SHP77 (cell line): ENCODE measurements at places on chromosomes 1 and 21.

DNA sequence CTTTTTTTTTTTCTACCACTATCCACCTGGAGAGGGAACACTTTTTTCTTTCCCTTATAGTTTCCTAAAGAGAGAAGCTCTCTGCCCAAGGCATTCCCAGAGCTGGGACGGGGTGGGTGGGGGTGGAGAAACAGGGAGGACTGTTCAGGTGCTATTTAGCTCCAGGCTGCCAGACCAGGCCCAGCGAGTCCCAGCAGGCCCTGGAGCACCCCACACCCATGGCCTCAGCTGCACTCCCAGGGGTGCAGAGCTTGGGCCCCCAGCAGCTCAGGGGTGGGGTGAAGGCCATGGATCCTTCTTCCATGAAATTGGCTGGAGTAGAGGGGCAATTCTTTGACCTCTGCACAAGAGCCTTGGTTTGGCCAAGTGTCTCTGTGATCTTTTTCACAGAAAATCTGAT lies 4.1 kb downstream of the ETV3L start:
- DNase-seq: no peak

DNA sequence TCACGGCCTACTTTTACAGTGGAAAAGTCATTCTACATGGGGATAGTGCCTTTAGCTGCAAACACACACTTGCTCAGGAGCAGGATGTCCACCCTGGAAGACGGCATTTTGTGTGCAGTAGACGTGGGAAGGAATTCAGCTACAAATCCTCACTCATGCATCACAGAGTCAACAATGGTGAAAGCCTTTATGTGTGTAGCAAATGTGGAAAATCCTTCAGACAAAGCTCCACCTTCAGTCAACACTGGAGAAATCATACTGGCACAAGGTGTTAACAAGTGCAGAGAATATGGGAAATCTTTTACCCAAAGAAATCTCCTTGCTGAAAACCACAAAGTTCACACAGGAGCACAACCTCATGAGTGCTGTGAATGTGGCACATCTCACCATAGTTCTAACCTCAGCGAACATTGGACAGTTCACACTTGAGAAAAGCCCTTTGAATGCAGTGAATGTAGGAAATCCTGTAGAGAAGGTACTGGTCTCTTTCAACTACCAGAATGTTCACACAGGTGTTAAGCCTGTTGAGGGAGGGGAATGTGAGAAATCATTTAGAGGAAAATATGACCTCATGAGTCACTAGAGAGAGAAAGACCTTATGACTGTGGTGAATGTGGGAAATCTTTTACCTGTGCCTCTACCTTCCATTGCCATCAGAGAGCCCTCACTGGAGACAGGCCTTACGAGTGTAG lies 101.8 kb downstream of the PTGS2 start:
- DNase-seq: no peak

DNA sequence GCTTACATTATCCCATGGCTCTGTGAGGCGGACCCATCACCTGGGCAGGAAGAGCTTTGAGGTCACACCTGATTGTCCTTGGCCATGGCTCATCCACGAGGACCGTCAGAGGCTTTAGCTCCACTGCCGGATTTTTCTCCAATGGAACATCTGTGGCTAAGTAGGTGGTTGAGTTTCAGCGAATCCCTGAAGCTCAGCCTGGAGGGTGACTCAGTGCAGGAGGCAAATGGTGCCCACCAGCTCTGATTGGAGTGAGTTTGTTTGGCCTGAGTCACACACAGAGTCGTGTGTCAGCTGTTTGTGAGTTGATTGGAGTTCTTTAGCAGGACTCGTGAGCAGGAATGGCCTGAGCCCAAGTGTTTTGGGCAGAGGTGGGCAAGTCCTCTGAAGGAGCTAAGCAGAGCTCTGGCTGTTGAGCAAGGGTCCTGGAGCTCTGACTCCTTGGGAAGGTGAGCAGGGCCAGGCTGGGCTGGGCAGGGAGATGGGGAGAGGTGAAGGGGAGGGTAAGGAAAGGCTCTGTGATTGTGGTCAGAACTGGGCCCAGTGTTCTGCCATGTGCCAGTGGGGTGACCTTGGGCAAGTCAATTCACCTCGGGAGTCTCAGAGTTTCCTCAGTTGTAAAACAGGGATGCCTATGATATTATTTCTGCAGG lies 2.0 kb downstream of the SLC6A17 start:
- no peak for DNase-seq

GRCh38 chr1:23288201-23288600 lies 55.9 kb downstream of the HNRNPR start:
- no peak for DNase-seq

GRCh38 chr1:21592086-21592865 lies 76.9 kb downstream of the RAP1GAP start:
- no peak for DNase-seq

DNA sequence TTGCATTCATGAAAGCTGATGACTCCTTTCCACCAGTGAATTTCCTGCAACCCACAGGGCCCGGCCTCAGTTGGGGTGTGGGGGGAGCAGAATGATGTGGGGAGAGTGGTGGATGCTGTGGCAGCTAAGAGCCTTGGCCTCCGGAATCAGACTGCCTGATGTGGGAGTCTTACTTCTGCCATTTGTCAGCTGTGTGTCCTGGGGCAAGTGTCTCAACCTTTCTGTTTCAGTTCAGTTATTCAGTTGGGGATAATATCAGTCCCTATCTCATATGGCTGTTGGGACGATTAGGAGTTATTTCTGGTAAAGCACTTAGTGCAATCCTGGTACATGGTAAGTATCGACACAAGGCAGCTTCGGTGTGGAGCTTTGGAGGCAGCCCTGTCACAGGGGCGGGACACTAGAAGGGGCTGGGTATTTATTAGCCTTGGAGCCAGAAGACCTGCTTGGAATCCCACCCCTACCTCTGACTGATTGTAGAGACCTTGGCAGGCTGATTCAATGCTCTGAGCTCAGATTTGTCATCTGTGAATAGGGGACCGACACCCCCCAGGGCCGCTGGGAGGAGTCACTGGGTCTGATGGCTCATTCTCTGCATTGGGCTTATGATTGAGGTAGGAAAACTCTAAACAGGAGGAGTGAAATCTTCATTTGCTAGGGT lies 19.6 kb downstream of the ARHGEF10L start:
- DNase-seq: no peak

GRCh38 chr1:16956775-16957174 lies 23.6 kb downstream of the MFAP2 start:
- DNase-seq: no peak

GRCh38 chr1:30810416-30811080 lies 53.0 kb upstream of the LAPTM5 start:
- DNase-seq: no peak

DNA sequence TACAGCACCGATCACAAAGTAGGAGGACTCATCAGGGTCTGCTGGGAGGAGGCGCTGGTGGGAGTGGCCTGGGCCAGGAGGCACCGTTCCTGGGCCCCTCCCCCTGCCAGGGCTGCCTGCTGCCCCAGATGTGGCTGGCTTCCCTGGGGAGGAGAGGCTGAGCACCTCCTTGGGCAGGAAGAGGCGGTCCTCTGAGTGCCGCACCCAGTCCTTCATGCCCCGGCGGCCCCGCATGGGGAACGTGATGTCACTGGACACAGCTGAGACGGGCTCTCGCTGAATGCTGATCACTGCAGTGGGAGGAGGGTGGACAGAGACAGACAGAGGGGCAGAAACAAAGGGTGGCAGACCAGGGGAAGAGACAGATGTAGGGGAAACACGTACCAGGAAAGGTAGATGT lies 24.8 kb downstream of the ADGRB2 start:
- no peak for DNase-seq

GRCh38 chr1:52531249-52531872 lies 21.5 kb downstream of the TUT4 start:
- no peak for DNase-seq

- no peak for DNase-seq
Observed at GRCh38 chr1:176222196-176222595, 15.1 kb upstream of the COP1 start.

GRCh38 chr1:203408486-203409481 lies 57.9 kb upstream of the FMOD start:
- no peak for DNase-seq

- no peak for DNase-seq
Observed at GRCh38 chr1:154407198-154408091, 2.3 kb downstream of the IL6R start.

DNA sequence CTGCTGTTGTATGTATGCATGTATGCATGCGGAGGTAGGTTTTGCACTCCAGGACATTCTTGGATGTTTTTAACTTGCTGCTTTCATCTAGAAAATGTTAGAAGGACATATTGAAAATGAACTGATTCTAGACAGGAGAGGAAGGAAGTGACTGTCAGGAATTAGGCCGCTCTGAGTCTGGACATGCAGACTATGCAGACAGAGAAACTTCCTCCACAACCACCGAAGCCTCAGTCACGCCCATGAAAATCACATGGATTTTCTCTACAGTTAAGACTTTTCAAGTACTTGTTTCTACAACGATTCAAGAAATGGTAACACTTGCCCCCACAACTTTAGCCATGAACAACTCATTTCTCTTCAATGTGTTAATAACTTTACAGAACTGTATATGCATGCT lies 211.1 kb downstream of the SMYD3 start:
- no peak for DNase-seq

GRCh38 chr1:40817791-40818263 lies 34.2 kb downstream of the KCNQ4 start:
- DNase-seq: no peak

DNA sequence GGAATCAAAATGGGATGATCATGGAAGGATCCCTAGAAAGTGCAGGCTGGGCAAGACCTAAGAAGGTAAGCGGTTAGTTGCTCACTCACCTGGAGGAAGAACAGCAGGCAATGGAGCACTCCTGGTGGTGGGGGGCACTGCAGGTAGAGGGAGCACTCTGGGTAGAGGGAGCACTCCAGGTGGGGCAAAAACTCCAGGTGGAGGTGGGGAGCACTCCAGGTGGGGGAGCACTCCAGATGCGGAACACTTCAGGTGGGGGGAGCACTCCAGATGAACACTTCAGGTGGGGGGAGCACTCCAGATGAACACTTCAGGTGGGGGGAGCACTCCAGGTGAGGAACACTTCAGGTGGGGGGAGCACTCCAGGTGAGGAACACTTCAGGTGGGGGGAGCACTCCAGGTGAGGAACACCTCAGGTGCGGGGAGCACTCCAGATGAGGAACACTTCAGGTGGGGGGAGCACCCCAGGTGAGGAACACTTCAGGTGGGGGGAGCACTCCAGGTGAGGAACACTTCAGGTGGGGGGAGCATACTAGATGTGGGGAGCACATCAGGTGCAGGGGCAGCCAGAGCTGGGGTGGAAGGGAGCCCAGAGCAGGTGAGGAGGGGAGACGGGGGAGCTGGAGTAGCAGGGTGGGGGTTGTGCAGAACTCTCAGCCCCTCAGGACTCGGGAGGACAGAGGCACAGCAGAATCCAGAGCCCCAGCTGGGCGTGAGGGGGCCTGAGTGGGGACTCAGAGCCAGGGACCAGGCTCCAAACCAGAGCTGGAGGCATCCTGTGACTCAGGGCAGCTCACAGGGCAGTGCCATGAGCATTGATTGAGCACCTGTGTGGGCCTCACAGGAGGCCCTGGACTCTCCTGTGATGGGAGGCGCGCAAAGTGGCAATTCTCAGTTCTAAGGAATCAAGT lies 37.7 kb upstream of the COL6A1 start:
- DNase-seq: no peak

DNA sequence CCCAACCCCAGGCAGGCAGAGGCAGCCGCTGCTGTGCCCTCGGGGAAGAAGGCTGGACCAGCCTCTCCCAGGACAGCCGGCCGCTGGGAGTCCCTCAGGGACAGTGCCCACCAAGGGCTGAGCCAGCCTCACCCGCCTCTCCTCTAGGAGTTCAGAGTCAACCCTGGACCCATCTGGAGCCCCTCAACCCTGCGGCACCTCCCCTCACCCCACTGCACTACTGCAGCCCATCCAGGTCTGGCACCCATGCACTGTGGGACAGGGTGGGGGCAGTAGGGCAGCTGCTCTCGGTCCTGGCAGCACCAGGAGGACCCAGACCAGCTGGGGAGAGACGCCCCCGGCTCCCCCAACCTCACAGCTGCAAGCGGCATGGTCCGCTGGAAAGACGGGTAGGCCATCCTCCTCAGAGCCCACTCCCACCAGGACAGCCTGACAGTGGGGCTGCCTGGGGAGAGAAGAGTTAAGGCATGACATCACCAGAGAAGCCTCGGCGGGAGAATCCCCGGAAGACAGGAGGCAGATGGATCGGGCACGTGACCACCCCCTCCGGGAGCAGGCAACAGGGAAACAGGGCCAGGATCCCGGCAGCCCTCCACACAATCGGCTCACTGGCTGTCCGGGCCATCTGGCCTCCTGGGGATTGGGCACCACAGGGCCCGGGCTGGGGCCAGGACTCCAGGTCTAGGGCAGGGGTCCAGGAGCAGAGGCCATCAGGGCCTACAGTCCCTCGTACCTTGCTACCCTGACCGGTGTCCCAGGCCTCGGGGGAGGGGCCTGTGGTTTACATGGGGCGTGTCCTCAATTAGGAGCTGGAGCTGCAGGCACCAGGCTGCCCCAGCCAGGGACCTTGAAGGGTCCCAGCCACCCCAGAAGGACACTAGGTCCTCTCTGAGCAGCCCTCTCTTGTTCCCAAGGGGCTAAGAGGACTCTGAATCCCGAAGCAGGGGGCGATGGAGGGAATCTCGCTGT lies 3.1 kb downstream of the ACAP3 start:
- DNase-seq: peak; percentile 84

DNA sequence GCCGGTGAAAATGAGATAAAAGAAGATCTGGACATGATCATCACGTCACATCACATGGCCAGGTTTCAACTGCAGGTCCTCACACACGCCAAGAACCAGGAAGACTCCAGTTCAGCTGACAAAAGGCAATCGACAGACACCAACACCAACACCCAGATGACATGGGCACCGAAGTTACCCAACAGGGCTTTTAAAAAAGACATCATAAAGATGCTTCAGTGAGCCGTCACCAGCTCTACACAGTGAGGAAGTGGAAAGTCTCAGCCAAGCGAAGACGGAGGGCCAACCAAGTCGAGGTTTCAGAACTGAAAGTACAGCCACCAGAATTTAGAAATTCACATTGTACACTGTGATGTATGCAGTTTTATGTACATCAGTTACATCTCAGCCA lies 154.3 kb upstream of the COL6A1 start:
- no peak for DNase-seq
